ENCODE measurements at places on chromosomes 3 and 15. TPM values are rescaled to one million over a fixed set of nuclear protein-coding genes. Genes with fewer than 3 reads are reported as not detected.

DNA sequence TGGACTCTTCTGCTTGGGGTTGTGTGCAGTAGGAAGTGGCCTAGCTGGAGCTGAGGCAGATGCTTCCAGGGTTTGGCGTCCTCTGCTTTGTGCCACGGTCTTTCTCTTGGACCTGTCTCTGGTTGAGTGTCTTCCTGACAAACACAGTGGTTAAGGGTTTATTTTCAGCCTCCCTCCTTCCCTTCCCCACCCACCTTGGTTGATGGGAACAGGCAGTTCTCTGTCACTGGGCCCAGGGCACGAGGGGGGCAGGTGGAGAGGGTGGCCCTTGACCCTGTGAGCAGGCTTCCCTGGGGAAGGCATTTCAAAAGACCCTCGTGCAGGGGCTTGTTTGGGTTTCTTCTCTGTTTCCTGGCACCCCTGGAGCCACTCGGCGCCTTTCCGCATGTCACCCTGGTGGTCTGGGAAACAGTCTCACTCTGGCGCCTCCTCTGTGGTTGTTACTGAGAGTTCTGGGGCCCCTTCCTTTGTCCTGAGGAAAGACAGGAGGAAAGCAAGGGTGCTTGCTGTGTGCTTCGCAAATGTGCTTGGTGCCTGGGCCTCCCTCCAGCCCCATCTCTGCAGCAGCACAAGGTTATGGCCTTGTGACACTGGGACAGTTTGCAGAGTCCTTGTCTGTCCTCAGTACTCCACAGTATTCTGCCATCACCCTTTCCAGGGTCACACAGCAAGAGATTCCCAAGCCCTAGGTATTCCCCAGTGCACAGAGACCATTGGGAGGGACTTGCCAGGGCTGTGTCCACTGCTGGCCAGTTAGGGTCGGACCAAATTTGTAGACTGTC lies 10.3 kb upstream of the STAB1 start:
- peak overlapping the region; percentile 83 for H3K27ac ChIP-seq
- ATAC-seq = no peak
- peaks cover 87% of the 10 kb centered on the region for H3K36me3 ChIP-seq

- H3K4me3 ChIP-seq = no peak overlapping the region
- H3K4me1 ChIP-seq = peaks cover 3% of the 10 kb centered on the region
- H3K27ac ChIP-seq = no peak overlapping the region
- no peaks in the 10 kb centered on the region for H3K27me3 ChIP-seq
- H3K36me3 ChIP-seq = no peaks in the 10 kb centered on the region
Observed at GRCh38 chr3:192904632-192905289, 12.9 kb downstream of the MB21D2 start.

GRCh38 chr15:75161917-75162414 lies 39.7 kb upstream of the C15orf39 start:
- H3K4me1 ChIP-seq = no peaks in the 10 kb centered on the region
- H3K4me3 ChIP-seq = no peak overlapping the region
- no peaks in the 10 kb centered on the region for H3K36me3 ChIP-seq
- no peaks in the 10 kb centered on the region for H3K27me3 ChIP-seq

GRCh38 chr15:49439678-49440395 lies 16.8 kb downstream of the FGF7 start:
- H3K4me1 ChIP-seq = peaks cover 89% of the 10 kb centered on the region
- H3K27ac ChIP-seq = peak overlapping the region; percentile 65
- H3K27me3 ChIP-seq = no peaks in the 10 kb centered on the region
- H3K4me3 ChIP-seq = no peak overlapping the region

DNA sequence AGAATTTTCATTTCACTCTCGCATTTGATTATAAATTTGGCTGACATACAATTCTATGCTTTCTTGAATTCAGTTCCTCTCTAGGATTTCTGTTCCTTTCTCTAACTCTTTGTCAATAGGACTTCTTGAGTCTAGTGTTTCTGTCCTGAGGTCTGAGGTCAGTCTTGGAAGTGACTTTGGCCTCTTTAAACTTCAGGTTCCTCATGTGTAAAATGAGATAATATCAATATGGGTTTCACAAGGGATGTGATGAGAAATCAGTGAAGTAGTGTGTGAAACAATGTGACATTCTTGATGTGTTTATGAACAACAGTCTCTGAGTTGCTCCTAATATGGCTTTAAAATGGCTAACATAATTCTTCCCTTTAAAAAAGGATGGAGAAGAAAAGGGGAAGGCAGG lies 92.2 kb downstream of the SV2B start:
- H3K27me3 ChIP-seq = peaks cover 3% of the 10 kb centered on the region
- no peaks in the 10 kb centered on the region for H3K4me1 ChIP-seq
- ATAC-seq = no peak
- no peak overlapping the region for H3K4me3 ChIP-seq

DNA sequence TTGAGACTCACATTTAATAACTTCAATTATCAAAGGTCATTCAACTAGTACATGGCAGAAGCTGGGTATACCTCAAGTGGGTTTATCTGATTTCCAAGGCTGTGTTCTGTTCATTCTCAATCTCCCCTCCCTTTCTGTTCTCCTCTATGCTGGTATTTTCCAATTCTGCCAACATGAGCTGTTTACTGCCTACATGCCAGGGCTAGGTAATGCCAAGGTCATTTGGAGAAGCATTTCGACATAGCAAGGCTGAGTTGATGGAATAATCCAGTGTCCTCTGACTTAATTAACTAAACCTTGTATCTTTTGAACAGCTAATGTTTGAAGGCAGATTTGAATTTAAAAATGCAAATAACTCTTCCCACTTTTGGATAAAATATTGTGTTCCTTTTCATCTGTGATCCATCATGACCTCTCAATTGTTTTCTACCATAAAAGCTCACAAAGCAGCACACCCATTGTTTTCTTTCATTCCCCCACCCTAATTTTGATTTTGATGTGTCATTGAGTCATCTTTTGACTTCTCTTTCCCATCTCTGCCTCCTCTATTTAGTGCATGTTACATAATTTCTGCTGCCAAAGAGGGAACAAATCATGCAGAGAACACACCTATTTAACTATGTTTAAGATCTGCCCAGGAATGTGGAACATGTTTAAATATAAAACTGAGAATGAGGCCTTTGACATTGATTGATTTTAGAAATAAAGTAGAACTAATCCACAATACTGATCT lies 308.8 kb upstream of the NR2E3 start:
- no peaks in the 10 kb centered on the region for H3K4me1 ChIP-seq
- no peaks in the 10 kb centered on the region for H3K27me3 ChIP-seq
- H3K27ac ChIP-seq = no peak overlapping the region
- no peaks in the 10 kb centered on the region for H3K36me3 ChIP-seq
- no peak overlapping the region for H3K4me3 ChIP-seq

DNA sequence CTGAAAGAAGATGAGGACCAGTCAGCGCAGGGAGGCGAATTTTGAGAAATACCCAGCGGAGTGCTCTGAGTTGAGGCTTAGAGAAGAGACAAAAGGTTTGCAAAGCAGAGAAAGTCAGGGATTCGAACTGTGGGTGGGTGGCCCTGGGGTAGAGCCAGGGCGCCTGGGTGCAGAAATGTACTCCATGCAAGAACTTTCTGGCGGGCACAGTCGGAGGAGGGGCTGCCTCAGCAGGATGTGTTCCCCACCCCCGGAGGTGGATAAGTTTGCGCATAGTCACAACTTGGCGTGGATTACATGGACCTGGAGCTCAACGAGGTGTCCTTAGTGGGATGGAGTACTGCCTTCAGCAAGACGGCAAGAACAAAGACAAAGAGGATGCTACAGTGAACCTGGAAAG lies 117.3 kb upstream of the ALDH1A3 start:
- H3K4me1 ChIP-seq = peaks cover 15% of the 10 kb centered on the region
- H3K27ac ChIP-seq = no peak overlapping the region
- no peaks in the 10 kb centered on the region for H3K36me3 ChIP-seq
- H3K4me3 ChIP-seq = no peak overlapping the region
- peaks cover 5% of the 10 kb centered on the region for H3K27me3 ChIP-seq
- ATAC-seq = no peak

- no peaks in the 10 kb centered on the region for H3K4me1 ChIP-seq
- no peaks in the 10 kb centered on the region for H3K27me3 ChIP-seq
- ATAC-seq = no peak
- H3K4me3 ChIP-seq = no peak overlapping the region
- no peak overlapping the region for H3K27ac ChIP-seq
Observed at GRCh38 chr15:58513008-58513407, 81.2 kb downstream of the LIPC start.

DNA sequence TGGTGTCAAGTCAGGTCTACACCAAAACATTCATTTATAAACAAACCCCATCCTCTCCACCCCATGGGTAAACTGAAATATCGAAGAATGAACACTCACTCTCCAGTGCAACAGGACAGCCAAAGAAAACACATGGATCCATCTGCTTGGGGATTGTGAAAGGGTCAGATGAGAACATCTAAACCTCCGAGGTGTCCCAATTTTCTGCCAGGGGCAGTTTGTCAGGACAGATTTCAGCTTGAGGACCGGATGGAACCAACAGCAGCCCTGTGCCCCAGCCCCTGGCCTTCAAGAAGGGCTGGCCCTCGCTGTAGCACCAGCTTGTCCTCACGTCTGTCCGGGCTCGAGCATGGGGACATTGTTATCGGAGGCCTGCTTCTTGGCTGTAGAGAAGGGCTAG lies 45.5 kb downstream of the PCSK6 start:
- H3K4me3 ChIP-seq = no peak overlapping the region
- H3K4me1 ChIP-seq = peaks cover 16% of the 10 kb centered on the region
- H3K36me3 ChIP-seq = no peaks in the 10 kb centered on the region
- peak overlapping the region; percentile 52 for H3K27ac ChIP-seq
- H3K27me3 ChIP-seq = no peaks in the 10 kb centered on the region
- peak; percentile 55 for ATAC-seq

GRCh38 chr15:44545913-44546802 lies 9.2 kb downstream of the EIF3J start:
- H3K27ac ChIP-seq = no peak overlapping the region
- peaks cover 14% of the 10 kb centered on the region for H3K4me1 ChIP-seq
- H3K36me3 ChIP-seq = no peaks in the 10 kb centered on the region
- H3K4me3 ChIP-seq = no peak overlapping the region

The FAM131A gene
- total RNA-seq = 68.0 TPM

The HIGD2B gene
- not detected for total RNA-seq

The LMOD3 gene
- 1.6 TPM for total RNA-seq

The SPTBN5 gene
- 0.93 TPM for total RNA-seq

The PDZRN3 gene
- total RNA-seq = 287 TPM
